ENCODE measurements at places on chromosomes 7 and 10.

- DNase-seq: no peak
These were observed 73.1 kb upstream of the EBF3 start for GRCh38 chr10:130037169-130037661.

GRCh38 chr7:77940647-77941046, 142.1 kb downstream of the PHTF2 start:
- peak; percentile 67 for DNase-seq

DNA sequence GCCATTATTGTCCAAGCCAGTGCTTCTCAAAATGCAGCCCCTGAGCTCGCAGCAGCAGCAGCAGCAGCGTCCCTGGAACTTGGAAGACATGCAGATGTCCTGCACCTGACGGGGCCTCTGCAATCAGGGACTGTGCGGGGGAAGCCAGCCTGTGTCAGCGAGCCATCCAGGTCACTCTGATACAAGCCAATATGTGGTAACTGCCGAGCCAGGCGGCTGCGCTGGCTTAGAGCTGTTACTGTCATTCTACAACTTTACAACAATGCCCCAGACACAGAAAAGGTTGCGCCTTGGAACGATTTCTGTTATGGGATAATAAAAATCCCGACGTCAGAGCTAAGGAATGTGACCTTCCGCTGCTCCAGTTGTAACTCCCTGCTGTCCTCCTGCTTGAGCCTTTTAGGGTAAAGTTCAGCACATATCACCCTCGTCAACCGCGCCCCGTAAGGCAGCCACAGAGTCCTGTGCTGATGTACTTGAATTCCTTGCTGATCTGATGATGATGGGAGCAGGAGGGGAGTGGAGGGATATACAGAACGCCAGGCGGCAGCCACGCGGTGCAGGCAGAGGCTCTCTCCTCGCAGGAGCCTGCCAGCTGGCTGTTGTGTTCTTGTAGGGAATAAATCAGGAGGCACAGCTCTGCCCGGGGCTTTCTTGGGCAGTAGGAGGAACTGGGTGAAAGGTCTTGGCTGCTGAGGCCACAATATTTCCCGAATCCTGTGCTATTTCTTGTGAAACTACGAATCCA, 20.0 kb upstream of the CRYGN start:
- peak; percentile 92 for DNase-seq

GRCh38 chr7:116573541-116573940, 48.7 kb downstream of the CAV1 start:
- no peak for DNase-seq

DNA sequence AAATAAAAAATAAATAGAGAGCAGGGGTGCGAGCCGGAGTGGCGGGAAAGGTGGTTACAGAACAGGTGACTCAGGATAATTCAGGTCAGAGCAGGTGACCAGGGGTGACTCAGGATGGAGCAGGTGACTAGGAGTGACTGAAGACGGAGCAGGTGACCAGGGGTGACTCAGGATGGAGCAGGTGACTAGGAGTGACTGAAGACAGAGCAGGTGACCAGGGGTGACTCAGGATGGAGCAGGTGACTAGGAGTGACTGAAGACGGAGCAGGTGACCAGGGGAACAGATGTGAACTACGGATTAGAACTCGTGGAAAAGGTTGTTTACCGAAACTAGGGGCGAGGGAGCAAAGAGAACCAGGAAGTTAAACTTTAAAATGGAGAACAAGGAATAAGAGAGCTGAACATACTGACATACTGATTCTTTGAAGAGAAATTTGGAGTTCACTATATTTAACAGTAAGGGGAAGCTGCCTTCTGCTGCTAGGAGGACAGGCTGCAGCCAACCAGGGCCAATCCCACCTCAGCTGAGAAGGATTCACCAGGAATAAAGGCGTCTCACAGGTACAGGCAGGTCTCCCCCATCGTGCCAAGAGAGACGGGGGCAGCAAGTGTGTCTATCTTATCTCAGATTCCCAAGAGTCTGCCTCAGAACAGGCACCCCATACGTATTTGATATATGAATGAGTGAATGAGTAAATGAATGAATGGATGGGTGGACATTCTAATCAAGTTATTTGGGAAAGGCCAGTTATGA, 101.3 kb downstream of the CPXM2 start:
- no peak for DNase-seq

DNA sequence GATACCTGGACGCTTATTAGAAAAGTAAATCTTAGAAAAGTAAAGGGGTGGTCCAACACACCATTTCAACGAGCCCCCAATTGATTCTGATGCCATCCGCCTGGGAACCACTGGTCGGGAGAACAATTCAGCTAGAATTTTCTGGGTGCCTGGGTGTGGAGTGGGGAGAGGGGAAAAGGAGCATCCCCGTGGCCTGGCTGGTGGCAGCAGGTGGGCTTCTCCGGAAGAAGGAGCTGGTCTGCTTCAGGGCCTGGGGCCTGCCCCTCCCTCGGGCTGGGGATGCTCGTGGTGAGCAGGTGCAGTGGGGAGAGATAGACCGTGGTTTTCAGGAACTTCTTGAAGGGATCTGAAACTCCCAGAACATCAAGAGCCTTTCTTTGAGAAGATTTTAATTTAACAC, 39.9 kb upstream of the DUSP5 start:
- DNase-seq: no peak

- DNase-seq: peak; percentile 42
These were observed 983 bp downstream of the TNRC18 start for GRCh38 chr7:5422396-5423305.

DNA sequence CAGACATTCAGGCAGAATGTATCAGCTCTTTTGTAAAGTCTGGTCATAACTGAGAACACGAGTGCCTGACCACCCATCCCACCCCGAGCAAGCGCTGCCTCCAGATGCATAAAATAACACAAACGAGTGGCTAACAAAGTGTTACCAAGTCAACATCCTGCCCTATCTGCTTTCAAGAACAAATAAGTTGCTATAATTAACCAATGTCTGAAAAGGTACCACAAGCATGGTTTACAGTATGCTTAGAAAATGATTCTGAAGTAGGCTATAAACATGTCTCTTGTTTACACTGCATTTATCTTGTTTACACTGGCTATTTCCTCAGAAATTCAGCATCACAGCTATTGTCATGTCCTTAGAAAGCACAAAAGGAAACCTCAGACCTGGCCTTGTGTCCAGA, 49.5 kb downstream of the PIK3AP1 start:
- no peak for DNase-seq
